ENCODE measurements at places on chromosomes 5 and 9.

DNA sequence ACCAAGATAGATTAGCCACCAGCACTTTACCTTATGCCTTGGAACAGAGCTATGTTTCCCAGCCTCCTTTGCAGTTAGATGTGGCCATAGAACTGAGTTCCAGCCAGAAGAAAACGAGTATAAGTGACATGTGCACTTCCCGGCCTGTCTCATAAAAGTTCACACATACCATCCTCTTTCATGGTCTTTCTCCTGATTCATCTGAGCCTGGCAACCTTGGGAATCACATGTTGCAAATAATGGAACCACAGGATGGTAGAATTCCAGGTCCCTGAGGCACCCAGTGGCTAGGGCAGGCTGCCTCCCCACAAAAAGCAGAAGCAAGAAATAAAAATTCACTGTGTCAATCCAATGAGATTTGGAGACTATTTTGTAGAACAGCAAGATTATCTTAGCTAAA is 128.1 kb downstream of the PDE4D start:
- DNase-seq, result no peak

GRCh38 chr5:150469718-150470469 is 20.4 kb upstream of the RPS14 start:
- no peak for DNase-seq

DNA sequence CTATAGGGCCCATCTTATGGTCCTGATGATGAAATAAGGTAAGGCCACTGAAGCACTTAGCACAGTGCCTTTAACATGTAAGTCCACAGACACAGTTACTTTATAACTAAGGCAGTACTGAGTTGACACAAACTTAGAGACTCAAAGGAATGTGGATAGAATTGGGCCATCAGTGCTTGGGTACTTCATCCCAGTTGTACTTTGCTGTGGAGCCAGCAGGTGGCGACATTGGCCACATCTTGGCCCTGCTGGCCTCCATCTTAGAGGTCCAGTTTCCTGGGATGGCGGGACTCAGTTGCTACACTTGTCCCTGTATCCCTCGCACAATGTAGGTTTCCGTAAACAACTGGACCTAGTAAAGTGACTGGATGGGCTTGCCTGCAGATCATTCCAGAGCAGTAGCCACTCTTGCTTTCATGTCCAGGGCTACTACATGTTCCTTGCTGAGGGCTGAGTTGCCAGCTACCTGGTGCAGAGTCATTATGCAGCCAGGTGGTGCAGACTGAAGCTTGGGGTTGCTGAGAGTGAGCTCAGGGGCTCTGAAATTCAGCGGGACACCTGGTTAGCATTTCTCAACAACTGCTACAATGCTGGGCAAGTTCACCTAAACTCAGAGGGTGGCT is 10.6 kb downstream of the MTAP start:
- no peak for DNase-seq

- no peak for DNase-seq
These were observed 12.6 kb downstream of the CRB2 start for GRCh38 chr9:123368536-123369153.

DNA sequence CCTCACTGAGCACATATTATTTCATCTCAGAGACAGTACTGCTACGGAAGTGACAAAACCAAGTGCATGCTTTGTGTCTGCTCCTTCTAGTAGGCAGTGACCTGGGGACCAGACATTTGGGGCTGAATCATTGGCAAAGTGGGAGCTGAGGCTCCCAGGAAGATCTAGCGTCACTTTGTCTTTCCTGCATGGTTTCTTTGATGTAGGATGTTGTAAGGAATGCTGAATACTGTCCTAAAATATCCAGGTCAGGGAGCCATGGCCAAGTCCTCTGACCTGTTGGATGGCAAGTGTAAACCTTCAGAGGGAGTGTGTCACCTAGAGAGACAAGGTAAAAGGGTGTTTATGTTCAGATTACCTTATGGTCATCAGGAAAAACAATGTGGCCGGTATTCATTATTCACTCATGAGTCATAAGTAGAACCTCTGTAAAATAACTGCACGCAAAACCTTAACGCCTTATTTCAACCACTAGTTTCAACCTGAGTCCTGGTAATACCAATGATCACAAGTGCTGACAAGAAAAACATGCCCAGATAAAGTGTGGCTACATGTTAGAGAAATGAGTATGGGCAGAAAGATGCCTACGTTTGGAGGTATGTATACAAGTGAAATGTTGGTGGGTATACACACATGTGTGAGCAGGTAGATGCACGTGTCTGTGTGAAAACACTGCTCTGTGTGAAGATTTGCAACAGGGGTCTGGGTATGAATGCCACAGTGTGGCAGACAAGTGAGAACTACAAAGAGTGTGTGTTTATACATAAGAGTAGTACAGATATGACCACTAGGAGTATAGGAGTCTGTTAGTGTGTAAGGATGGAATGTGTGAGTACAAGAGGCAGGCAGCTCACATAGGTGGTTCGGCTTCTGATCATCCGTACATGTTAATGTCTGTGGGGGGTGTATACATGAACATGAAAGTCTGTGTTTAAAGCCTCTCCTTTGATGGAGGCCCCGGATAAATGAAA is 263.9 kb downstream of the SPOCK1 start:
- DNase-seq, result no peak

DNA sequence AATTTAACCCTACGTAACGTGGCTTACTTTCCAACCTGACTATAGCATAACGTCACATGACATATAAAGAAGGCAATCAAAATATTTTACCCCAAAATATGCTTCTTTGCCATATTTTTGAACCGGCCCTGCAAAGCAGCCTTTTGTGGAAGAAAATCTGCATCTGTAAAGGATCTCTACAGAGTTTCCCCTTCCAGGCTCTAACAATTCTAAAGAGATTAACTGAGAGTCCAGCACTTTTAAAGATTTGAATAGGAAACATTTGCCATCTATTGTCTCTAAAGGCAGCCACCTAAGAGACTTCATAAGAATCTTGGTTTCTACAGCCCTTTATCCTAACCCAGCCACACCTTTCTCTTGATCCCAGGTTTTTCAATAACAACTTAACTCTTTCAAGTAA is 22.7 kb downstream of the AP3B1 start:
- no peak for DNase-seq

- DNase-seq, result no peak
These were observed 15.1 kb upstream of the PHF19 start for GRCh38 chr9:120891884-120892747.

- DNase-seq, result peak; percentile 67
These were observed 31.4 kb upstream of the LPCAT1 start for GRCh38 chr5:1555011-1555807.

GRCh38 chr9:122200960-122201595 is 27.7 kb downstream of the LHX6 start:
- no peak for DNase-seq

DNA sequence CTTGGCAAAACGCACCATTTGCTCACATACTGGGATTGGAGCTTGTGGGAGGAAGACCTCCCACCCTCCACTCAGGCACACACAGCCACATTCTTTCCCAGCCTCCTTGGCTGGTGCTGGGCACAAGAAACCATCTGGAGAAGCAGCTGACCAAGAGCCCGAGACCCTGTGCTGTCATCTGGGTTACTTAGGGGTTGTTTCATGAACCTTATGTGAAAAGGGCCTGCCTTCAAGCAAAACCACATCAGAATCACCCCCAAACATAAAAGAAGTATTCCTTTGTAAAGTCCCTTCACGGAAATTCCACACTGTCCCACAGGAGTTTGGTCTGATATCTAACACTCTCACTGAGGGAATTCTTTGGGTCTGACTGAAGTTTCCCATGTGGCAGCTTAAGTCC is 172.1 kb downstream of the NR3C1 start:
- no peak for DNase-seq

DNA sequence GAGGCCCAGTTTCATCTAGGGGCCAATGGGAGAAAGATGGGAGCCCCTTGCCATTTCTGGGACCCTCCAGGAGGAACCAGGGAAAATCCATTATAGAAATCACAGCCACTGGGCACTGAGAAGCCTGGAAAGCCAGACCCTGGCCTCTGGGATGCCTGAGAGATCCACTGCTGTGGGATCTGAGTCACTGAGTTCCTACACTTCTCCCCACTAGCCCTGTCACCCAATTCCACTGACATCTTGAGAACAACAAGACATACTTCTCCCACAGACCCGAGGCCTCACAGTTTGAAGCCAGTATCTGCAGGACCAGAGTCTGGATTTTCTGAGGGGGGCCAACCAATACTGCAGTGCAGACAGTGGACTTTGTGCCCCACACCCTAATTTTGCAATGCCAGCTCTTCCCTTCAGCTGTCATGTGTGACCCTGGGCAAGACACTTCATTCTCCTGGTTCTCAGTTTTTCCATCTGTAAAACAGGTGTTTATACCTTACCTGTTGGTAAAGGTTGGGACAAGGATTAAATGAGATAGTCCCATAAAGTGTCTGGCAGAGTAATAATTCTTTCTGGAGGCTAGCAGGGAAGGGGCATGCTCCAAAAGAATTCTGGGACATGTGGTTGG is 46.5 kb downstream of the CXXC5 start:
- DNase-seq, result no peak

- DNase-seq, result no peak
These were observed 19.6 kb downstream of the MFAP3 start for GRCh38 chr5:154058055-154059038.

DNA sequence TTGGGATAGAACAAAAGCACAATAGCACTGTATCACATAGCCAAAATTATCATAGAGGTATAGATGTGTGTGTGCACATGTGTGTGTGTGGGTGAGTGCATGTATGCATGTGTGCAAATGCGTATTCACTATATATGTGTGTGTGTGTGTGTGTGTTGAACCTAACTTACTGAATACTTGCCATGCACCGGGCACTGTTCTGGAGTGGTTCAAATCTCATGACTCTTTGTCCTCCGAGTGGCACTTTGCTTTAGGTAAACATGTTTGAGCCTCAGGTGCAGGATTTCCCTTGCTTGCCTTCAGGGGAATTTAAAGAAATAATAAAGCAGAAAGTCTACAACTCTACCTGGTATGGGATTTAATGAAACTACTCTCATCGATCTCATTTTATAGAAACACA is 183.5 kb upstream of the GDNF start:
- DNase-seq, result no peak

GRCh38 chr5:161530700-161531099 is 15.8 kb downstream of the GABRB2 start:
- no peak for DNase-seq

GRCh38 chr5:32304622-32305021 is 8.1 kb downstream of the MTMR12 start:
- no peak for DNase-seq

DNA sequence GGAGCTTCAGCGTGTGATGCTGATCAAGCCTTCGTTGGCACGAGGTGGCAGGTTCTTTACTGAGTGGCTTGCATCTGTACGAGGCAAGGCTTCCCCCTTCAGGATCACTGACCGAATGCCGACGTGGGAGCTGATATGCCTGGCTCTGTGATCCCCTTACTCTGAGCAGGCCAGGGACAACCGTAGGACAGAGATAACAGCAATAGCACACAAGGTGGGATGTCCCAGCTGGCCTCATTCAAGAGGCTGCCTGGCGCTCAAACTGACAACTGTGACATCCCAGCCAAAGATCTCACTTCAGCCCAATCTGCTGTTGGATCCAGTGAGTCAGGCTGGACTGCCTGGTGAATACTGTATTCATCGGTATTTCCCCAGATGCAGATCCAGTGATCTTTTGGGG is 199.4 kb upstream of the PANK3 start:
- no peak for DNase-seq

DNA sequence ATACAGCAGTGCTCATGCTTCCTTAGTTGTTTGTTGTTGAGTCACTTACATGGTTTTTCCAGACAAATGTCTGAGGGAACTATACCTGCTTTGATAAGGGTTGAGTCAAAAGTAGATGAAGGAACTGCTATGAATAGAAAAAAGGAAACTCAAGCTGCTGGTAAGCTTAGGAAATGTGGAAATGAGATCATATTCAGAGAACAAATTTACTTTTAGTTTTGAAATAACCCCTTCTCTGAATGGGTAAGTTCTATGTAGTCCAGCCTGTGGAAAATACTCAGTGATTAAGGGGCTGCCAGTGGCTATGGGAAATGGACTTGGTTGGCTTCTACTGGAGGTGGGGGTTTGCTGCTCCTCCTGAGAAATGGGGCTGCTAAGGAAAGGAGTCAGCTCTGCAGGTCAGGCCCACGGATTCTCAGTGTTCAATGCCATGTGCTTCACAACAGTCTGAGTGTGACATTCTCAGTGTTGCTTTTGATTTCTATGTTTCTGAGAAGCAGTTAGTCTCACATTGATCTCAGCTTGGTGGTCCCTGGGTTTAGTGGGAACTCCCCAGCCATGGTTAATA is 47.7 kb upstream of the GLRX start:
- DNase-seq, result no peak

- DNase-seq, result no peak
These were observed 29.6 kb upstream of the GRXCR2 start for GRCh38 chr5:145902421-145902820.

DNA sequence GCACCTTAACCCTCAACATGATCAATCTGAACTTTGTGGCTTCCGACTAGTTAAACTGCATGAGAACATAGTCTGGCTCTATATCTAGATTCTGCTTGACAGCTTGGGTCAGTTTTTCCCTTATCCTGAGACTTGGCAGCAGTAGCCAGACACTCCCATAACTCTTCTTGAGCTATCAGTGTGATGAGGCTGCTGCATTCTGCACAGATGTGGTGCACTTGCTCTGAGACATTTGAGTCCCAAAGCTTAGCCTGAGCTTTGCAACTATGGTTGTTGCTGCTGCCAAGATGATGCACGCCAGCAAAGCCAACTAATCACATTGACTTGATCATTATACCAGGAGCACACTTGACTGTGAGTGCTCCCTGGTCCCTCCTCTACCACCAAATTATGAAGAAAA is 36.2 kb downstream of the MOCS2 start:
- DNase-seq, result no peak

DNA sequence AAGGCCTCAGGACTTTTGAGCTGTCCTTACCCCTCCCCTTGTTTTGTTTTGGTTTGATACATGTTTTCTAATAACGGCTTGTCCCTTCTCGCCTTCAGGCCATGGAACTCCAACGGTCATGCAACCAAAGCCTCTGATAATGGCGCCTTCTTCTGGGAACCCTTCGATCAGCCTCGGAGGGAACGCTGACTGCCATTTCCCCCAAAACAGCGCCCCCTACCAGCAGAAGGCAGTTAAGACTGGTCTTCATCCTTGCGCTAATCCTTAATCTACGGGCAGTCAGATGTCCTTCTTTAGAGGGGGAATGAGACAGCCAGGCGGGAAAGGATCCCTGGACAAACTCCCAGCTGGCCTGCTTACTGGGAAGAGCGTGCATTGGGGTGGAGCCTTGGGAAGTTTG is 276.6 kb downstream of the ICE1 start:
- no peak for DNase-seq

DNA sequence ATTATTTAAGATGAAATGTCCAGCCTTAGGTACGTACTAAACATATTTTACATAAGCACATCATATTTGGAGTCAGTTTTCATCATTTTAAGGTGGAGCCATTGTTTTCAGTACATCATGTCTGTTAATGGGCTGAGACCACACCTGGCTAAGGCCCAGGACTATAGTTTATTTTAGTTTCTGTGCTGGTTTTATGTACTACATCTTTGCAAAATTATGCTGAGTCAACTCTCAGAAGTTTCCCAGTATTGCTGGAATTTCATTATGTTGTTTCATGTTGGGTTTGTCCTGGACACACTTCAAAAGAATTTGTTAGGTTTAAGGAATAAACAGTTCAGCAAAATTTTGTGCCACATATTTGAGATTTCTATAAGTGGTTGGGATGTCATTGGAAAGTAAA is 171.2 kb downstream of the CCDC171 start:
- peak; percentile 52 for DNase-seq

- DNase-seq, result no peak
These were observed 92.0 kb downstream of the SNCAIP start for GRCh38 chr5:122404018-122404417.

Data from smooth muscle cell of the brain vasculature (primary cell).